Kidney epithelial cell (primary cell): ENCODE measurements at places on chromosomes 3 and 15.

- DNase-seq = no peak
These were observed 599.3 kb downstream of the FGF12 start for GRCh38 chr3:192128060-192128459.

- DNase-seq = no peak
These were observed 159.3 kb upstream of the TLE3 start for GRCh38 chr15:70257047-70257446.

- no peak for DNase-seq
These were observed 34.6 kb upstream of the GPR149 start for GRCh38 chr3:154464440-154465190.

DNA sequence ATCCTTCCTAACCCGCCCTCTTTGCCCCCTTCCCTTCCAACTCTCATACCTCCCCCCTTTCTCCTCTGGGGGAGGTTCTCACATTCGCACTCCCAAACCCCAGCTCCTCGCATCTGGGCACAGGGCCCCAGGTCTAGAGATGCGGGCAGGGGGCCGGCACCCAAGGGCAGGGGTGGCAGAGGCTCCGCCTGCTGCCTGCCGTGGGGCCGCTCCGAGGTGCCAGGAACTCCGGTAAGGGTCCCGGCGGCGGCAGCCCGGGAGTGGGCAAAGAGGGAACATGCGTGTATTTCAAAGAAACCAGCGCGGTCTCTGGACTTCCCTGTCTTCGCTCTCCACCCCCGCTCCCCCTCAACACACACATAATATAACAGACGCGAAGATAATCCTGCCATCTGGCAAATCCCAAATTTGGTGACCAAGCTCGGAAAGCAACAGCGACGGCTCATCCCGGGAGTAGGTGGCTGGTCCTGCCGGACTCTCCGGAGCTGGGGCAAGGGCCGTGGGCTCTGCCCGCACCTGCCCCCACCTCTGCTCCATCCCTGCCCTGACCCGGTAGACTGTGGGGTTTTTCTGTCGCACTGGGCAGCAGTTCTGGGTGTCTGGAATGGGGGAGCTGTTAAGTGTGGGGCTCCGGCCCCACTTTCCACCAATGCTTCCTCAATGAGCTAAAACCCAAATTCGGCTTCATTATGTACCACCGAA lies 31.0 kb downstream of the NR2F2 start:
- no peak for DNase-seq

- no peak for DNase-seq
These were observed 140.0 kb downstream of the PLOD2 start for GRCh38 chr3:146020969-146021368.

GRCh38 chr15:39543651-39544050 lies 37.2 kb upstream of the THBS1 start:
- no peak for DNase-seq

DNA sequence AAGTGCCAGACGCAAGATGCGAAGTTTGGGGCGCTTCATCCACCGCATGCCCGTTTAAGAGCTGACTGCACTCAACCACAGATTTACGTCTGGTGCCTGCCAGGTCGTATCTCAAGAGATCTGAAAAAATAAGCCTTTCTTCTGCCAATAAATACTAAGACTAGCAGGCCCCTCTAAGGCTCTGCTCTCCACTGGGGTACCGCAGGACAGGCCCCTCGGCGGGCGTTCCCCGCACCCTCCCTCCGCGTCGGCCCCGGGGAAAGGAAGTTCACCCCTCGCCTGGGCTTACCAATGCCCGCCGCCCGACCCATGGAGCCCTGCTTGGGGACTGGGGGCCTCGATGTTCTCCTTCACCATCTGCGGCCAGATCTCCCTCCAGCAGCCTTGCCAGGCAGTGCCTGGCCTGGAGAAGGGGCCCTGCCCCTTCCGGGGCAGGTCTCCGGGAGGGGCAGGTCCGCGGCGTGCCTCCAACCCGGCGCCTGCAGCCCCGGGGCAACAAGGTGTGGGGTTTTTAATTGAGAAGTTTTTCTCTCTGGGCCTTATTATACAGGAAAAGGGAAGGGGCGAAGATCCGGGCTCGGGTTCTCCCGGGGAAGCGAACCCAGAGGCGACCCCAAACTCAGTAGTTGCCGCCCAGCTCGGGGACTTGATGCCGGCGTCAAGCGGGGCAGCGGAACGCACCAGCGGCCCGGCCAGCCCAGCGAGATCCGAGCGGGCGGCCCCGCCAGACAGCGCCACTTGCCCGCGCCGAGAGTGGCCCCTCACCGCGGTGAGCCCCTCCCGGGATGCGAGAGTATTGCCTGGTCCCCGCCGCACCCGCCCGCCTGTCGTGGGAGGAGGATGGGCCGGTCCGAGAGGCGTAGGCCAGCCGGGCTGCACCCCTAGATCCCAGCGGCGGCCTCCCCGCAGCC lies 735 bp downstream of the GOLGA8B start:
- DNase-seq = no peak

DNA sequence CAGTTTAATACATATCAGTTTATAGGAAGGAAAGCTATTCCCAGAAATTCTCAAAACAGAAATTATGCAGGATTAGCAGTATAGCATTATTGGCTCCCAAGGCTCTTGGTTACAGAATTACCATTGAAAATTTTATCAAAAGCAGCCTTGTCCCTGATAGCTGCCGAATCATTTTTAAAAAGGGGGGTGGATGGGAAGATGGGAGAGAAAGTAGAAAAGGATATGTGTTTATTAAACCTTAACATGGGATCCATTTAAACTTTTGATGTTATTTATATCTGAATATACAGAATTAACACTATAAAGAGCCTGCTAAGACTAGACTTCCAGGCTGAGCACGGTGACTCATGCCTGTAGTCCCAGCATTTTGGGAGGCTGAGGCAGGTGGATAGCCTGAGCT lies 10.8 kb downstream of the RCN2 start:
- DNase-seq = no peak

DNA sequence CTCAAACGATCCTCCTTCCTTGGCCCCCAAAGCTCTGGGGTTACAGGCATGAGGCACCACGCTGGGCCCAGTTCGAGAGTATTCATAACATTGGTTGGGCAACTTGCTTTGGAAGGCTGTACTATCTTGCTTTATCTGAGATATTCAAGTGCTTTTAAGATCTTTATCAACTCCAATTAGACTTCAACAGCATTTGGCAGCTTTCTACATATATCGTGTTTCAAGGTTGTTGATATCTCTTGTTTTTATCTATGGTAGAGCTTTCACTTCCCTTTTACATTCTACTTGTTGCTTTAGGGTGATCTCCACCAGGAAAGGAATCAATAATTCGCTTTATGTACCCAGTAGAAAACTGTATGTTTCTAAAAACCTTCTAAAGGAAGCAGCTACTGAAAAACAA lies 395.3 kb downstream of the IL5RA start:
- DNase-seq = no peak

GRCh38 chr15:69359722-69360121 lies 54.4 kb upstream of the KIF23 start:
- DNase-seq = peak; percentile 10

DNA sequence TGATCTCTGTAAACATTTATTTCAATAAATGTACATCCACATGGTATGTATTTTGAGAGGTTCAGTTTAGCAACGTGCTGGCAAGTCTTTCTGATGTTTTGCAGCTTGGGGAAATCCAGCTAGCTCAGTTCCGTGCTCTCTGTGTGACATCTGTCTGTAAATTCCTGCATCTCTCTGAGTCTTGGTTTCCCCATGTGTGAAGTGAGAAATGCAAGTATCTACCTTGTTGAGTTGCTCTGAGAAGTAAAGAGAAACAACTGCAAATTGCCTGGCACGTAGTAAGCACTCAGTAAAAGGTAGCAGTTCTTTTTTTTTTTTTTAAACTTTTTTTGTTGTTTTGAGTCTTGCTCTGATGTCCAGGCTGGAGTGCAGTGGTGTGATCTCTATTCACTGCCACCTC lies 30.2 kb upstream of the MORF4L1 start:
- no peak for DNase-seq

DNA sequence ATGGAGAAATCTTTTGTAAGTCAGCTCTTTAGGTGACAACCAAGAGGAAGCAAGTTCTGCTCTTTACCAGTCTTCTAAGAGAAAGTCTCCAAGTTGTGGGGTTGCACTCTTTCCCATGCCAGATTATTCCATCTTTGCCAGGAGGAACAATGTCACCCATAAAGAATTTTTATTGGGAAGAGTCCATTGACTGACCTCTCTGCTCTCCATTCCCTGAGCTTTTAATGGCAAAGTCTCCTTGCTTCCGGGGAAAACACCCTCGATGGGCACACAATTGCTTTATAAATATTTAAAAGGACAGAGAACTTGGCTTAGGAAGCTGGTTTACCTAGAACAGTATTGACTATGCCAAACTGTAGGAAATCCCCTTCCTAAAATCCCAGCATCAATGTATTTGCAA lies 19.9 kb upstream of the UBE2E1 start:
- DNase-seq = no peak

- DNase-seq = no peak
These were observed 1.2 kb downstream of the TIGIT start for GRCh38 chr3:114294940-114295480.

DNA sequence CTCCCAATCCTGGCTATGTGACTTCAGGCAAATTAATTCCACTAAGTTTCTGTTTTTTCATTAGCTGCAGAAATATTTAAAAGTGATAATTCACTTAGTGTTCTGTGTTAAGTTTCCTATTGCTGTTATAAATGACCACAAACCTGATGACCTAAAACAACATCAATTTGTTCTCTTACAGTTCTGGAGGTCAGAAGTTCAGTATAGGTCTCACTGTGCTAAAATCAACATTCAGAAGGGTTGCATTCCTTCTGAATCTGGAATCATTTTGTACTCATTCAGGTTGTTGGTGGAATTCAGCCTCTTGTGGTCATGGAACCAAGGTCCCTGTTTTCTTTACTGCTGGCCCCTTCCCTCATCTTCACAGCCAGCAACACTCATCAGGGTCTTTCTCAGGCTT lies 254.1 kb downstream of the CNTN3 start:
- no peak for DNase-seq

GRCh38 chr3:44444437-44444836 lies 33.0 kb downstream of the ZNF445 start:
- DNase-seq = no peak

GRCh38 chr3:13539292-13539638 lies 9.7 kb upstream of the FBLN2 start:
- DNase-seq = no peak

- DNase-seq = no peak
These were observed at the start of gene MAP4 for GRCh38 chr3:48016301-48016973. TSS of gene MAP4 (minus strand) at chr3:48016416. CDS start at chr3:47998860, 17,556 bp downstream.

DNA sequence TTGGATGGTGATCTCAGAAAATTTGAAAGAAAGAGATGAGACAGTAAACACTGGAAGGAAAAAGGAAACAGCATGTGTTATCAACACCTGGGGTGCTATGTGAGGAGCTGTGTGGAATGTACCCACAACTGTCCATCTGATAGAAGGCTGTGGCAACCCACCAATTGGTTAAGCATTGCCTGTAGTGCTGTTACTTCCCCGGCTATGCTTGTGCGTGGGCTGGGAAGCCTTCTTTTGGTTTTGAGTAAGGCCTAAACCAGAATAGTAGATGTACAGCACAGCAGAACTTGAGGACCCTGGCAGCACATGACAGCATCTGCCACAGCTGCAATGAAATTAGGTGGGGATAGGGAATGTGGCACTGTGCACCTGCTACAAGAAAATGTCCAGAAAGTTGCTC lies 184.5 kb downstream of the FHIT start:
- DNase-seq = no peak

DNA sequence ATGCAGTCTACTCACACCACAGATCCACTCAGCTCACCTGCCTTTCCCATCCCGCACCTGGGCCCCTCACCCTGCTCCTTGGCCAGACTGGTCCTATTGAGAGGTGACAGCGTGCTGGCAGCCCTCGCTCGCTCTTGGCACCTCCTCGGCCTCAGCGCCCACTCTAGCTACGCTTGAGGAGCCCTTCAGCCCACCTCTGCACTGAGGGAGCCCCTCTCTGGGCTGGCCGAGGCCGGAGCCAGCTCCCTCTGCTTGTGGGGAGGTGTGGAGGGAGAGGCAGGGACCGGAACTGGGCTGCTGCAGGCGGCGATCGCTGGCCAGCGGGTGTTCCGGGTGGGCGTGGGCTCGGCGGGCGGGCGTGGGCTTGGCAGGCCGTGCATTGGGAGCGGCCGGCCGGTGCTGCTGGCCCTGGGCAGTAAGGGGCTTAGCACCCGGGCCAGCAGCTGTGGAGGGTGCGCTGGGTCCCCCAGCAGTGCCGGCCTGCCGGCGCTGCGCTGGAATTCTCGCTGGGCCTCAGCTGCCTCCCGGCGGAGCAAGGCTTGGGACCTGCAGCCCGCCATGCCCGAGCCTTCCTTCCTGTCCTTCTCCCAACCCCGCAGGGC lies 45.5 kb upstream of the USP3 start:
- no peak for DNase-seq

GRCh38 chr15:78992416-78993256 lies 47.8 kb upstream of the CTSH start:
- DNase-seq = no peak

GRCh38 chr15:69804786-69805185 lies 292.9 kb downstream of the TLE3 start:
- no peak for DNase-seq

- no peak for DNase-seq
These were observed 198.2 kb upstream of the UMPS start for GRCh38 chr3:124532071-124532470.

- no peak for DNase-seq
These were observed 325.6 kb upstream of the ICE2 start for GRCh38 chr15:60804551-60804950.

GRCh38 chr3:123392871-123393620 lies 55.8 kb downstream of the ADCY5 start:
- no peak for DNase-seq

- no peak for DNase-seq
These were observed 102.8 kb downstream of the ARRDC4 start for GRCh38 chr15:98063315-98063714.

- DNase-seq = no peak
These were observed 23.2 kb downstream of the LIPC start for GRCh38 chr15:58454950-58455401.

- no peak for DNase-seq
These were observed 196.2 kb downstream of the NTRK3 start for GRCh38 chr15:88060383-88060782.

DNA sequence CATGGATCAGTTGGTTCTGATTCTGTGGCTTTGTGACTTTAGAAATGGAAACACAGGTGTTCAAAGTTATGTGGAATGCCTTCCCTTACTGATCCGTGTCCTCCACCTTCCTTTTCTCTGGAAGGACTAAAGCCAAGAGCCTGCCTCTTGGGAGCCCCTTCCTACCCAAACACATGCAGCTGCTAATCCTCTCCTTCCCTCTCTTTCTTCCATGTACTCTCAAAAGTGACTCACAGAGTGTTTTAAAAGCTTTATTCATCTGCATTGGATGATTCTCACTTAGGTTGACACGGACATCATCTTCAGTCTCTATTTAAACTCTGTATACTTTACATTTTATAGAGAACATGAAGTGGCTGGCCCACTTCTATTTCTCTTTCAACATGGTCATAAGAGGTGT lies 856.5 kb upstream of the ARPP21 start:
- no peak for DNase-seq

GRCh38 chr3:28206479-28206878 lies 34.9 kb upstream of the CMC1 start:
- DNase-seq = no peak
